ENCODE measurements at places on chromosomes 6 and 20.

GRCh38 chr6:160248538-160248937 is 10.1 kb downstream of the SLC22A2 start:
- no peak for DNase-seq

GRCh38 chr20:62999580-62999979 is 7.2 kb downstream of the BHLHE23 start:
- DNase-seq: no peak

- peak; percentile 43 for DNase-seq
These were observed 13.8 kb upstream of the GTF3C6 start for GRCh38 chr6:110944681-110945151.

GRCh38 chr20:38278763-38279162 is 18.2 kb upstream of the KIAA1755 start:
- no peak for DNase-seq

DNA sequence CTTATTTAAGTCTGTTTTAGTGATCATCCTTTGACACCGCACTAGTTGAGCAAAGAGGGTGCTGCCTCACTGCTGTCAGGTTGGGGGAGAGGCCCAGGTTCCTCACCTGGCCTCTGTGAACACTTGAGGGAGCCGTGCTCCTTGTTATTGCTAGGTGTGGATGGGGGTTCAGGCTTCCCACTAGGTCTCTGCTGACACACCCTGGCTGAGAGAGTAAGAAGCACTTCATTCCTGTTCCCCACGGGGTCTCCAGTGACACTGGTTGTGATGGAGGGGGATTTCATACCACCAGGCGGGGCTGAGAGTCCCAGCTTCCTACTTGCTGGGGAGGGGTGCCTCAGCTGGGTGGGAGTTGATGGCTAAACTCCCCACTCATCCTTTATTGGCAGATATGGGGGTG is 11.1 kb upstream of the NOTCH4 start:
- DNase-seq: no peak

- no peak for DNase-seq
These were observed 8.7 kb downstream of the NUDT3 start for GRCh38 chr6:34383656-34384320.

- no peak for DNase-seq
These were observed 958.8 kb downstream of the TFAP2A start for GRCh38 chr6:9455864-9456658.

- DNase-seq: no peak
These were observed 54.1 kb downstream of the FGD2 start for GRCh38 chr6:37059344-37060194.
